Activated T-cell treated with anti-CD3 and anti-CD28 coated beads, Interleukin-2, amount 50 U/mL, for 72 hours (primary cell): ENCODE measurements at places on chromosomes 1 and 21.

- no peak for DNase-seq
These were observed 5.7 kb upstream of the OXCT2 start for GRCh38 chr1:39776886-39777285.

DNA sequence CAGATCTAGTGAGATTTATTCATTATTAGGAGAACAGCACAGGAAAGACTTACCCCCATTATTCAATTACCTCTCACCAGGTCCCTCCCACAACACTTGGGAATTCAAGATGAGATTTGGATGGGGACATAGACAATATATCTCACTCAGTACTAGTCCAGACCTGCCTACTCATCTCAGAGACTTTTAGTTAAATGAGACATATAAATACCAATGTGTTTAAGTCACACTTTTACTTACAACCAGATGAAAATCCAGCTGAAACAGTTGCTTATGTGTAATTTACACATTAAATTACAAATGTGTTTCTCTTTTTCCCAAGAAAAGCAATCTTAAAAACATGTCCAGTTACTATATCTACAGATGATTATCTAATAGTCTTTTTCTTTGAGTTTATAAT is 1145.6 kb downstream of the KCNT2 start:
- no peak for DNase-seq

- DNase-seq = no peak
These were observed 124.2 kb downstream of the ADSS2 start for GRCh38 chr1:244327533-244327932.

GRCh38 chr1:228830185-228830953 is 95.1 kb downstream of the RHOU start:
- DNase-seq = no peak

GRCh38 chr1:8541961-8542521 is 224.1 kb downstream of the SLC45A1 start:
- no peak for DNase-seq

DNA sequence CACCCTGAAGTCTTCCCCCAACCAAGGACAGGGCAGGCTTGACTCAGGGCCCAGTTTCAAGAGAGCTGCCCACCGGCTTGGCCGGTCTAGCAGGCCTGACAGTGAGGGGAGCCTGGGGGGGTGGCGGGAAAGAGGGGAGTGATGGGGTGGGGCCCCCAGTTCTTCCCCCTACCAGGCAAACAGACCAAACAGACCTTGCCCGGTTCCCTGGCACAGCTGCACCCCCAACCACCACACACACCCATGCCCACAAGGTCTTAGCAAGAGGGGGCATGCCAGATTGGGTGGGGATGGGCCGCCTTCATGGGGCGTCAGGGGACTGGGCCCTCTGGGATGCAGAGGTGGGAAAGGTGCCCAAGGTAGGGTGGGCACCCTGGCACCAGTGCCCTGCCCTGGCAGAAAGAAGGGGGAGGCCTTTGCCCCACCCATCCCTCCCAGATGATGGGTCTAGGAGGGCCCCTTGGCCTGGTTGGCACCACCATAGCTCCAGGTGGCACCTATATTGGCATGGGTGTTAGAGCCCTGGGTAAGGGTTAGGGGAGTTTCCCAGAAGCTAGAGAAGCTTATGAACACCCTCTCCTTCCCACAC is 8.9 kb downstream of the ZBTB7B start:
- no peak for DNase-seq

DNA sequence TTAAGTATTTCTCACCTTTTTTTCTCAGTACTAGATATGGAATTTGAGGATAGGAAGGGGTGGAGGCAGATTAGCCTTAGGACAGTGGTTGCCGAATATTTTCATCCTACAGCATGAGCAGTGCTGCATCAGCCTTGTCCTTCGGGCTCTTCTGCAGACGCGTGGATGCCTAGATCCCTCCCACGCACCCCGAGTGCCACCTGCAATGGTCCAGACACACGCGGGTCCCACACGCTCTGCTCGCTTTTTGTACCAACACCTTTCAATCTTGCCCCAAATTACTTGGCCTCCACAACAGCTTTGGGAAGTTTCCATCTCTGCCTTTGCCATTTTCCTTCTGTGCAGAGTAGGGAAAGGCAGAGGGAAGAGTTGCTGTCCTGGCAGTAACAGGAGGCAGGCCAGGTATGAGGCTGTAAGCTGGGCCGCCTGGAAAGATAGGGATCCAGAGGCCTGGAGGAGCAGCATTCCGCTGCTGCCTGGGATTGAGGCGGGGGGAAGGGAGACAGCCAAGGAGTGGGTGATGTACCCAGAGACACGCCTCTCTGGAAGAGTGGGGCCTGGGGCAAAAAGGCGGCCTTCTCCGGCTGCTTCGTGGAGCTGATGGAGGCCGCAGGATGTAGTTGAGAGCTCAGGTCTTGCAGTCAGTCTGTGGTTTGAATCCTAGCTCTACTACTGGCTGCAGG is 467.7 kb downstream of the KIF26B start:
- no peak for DNase-seq

GRCh38 chr1:42324398-42325013 is 10.5 kb downstream of the FOXJ3 start:
- no peak for DNase-seq

GRCh38 chr1:221562542-221563475 is 179.1 kb downstream of the DUSP10 start:
- DNase-seq = no peak

DNA sequence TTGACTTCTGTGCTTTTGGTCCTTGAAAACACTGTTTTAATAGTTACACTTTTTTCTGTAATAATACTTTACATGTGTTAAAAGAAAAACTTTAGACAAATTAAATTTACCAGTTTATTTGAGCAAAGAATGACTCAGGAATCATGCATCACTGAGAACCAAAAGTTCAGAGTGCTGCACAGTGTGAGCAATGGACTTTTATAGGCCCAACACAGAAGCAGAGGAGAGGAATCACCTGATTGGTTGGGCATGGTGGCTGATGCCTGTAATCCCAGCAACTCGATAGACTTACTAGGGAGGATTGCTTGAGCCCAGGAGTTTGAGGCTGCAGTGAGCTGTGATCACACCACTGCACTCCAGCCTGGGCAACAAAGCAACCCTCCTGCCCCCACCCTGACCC is 29.3 kb downstream of the ZNF648 start:
- DNase-seq = no peak

DNA sequence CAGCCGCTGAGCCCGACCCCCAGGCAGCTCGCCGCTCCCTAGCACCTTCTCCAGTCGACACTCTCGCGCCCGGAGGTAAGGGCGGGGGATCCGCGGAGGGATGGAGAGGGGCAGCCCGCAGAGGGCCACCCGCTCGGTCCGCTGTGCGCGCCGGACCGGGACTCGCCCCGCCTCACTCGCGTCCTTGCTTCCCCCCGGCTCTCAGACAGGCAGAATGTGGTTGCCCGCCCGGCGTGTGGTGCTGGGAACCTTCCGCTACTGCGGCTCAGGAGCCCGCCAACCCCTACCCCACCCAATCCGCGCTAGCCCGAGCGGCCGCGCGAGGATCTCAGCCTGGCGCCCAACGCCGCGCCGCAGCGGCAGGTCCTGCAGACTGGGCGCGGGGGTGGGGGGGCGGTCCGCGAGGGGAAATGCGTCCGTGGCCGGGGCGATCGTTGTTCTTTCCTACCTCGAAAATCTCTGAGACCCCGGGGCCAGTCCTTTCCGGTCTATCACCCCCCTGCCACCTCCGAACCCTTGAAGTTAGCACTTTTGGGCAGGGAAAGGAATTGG is 404 bp downstream of the LRRC8C start:
- peak; percentile 74 for DNase-seq

- DNase-seq = no peak
These were observed 64.9 kb downstream of the PCNT start for GRCh38 chr21:46388896-46389295.
